ENCODE measurements at places on chromosomes 13 and 19.

DNA sequence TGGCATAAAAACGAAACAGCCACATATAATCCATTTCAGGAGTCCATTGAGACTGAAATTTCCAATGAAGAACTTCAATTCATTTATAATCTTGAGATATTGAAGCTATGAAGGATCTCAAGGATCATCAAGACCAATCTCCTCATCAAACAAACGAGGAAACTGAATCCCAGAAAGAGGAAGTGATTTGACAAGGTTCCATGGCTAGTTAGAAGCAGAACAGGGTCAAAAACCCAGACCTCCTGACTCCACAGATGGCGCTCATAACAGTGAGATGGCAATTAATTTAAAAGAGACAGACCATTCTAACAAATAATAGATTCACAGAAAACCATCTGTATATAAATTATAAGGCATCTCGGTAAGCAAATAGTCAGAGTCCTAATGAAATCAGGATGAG is 229.7 kb downstream of the KCTD12 start:
- no peak for DNase-seq

- peak; percentile 64 for DNase-seq
Measured at GRCh38 chr13:40589285-40590109, 76.9 kb downstream of the FOXO1 start.

DNA sequence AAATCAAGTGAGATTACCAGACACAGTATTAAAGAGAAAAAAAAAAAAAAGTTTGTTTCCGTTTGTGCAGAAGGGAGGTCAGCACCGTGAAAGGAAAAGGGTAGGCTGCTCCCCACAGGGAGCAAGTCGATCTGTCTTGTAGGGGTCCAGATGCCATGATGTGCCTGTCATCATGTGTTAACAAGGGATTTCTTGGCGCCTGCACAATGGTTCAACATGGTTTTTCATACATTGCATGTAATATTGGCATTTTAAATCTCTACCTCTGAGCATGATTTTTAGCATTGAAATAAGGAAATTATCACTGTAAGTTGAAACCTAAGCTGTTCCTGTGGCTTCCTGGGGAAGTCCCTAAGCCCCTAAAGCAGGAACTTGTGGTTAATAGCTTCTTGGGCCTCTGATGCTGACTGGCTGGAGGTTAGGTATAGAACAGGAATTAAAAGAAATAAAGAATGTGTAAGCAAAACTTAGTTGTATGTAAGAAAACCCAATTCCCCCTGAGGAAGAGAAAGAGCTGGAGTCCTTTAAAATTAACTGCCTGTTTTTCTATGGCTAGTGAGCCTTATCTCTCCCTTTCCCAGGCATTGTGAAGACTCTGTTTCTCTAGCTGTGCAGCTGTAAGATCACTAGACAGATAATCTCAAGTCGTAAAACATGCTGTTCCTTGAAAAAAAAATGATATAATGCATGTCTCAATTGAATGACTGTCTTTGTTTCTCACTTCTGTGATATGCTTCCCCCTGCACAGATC is 7.4 kb upstream of the FCGBP start:
- peak; percentile 29 for DNase-seq

- no peak for DNase-seq
Measured at GRCh38 chr19:2808129-2808941, 11.3 kb upstream of the ZNF554 start.

GRCh38 chr19:17209126-17210036 is 5.8 kb upstream of the USE1 start:
- DNase-seq: peak; percentile 35

DNA sequence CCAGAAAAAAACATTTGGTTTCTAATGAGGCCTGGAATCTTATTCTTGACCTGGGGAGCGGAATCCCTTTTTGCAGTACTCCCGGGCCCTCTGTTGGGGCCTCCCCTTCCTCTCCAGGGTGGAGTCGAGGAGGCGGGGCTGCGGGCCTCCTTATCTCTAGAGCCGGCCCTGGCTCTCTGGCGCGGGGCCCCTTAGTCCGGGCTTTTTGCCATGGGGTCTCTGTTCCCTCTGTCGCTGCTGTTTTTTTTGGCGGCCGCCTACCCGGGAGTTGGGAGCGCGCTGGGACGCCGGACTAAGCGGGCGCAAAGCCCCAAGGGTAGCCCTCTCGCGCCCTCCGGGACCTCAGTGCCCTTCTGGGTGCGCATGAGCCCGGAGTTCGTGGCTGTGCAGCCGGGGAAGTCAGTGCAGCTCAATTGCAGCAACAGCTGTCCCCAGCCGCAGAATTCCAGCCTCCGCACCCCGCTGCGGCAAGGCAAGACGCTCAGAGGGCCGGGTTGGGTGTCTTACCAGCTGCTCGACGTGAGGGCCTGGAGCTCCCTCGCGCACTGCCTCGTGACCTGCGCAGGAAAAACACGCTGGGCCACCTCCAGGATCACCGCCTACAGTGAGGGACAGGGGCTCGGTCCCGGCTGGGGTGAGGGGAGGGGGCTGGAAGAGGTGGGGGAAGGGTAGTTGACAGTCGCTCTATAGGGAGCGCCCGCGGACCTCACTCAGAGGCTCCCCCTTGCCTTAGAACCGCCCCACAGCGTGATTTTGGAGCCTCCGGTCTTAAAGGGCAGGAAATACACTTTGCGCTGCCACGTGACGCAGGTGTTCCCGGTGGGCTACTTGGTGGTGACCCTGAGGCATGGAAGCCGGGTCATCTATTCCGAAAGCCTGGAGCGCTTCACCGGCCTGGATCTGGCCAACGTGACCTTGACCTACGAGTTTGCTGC is at the start of gene ICAM4:
Gene ICAM4, plus strand, starts transcription at position 153 of the 935 bp plus-strand sequence. Its CDS starts 58 bp downstream, at position 211.
- no peak for DNase-seq

DNA sequence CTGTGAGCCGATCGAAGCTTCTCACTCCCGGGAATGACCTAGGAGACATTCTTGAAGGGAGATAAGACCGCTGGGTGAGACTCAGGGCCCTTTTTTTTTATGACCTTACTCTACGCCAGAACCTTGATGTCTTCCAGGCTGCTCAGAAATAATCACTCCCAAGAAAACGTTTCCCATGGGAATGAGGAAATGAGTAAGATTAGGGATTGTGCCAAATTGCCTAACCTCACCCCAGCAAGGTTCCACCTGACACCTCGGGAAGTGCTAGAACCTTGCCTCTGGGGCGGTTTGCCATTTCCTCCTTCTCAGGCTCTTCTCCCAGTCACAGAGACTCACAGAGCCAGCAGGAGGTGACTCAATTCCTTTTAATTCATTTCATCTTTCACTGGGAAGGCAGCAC is 2.3 kb downstream of the SLC46A3 start:
- DNase-seq: peak; percentile 67

DNA sequence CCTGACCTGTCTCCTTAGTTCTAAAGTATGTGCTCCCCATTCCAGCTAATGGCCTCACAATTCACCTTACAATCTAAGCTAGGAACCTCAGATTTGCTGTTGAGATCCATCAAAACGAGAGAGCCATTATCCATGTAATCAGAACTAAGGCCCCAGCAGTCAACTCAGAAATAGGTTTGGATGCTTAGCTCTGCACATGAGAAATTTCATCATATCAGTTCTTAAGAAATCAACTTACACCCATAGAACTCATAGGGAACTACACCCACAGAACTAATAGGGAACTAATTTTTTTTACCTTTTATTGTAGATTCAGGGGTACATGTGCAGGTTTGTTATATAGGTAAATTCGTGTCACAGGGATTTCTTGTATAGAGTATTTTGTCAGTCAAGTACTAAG is 28.7 kb downstream of the CYSLTR2 start:
- no peak for DNase-seq

- DNase-seq: no peak
Measured at GRCh38 chr19:37986048-37986750, 79.2 kb downstream of the SIPA1L3 start.

- peak; percentile 36 for DNase-seq
Measured at GRCh38 chr19:49019242-49019932, 2.5 kb upstream of the LHB start.

- no peak for DNase-seq
Measured at GRCh38 chr19:57800696-57801095, 14.0 kb downstream of the ZNF552 start.

- peak; percentile 59 for DNase-seq
Measured at GRCh38 chr13:23901365-23901764, 4.1 kb upstream of the C1QTNF9B start.

DNA sequence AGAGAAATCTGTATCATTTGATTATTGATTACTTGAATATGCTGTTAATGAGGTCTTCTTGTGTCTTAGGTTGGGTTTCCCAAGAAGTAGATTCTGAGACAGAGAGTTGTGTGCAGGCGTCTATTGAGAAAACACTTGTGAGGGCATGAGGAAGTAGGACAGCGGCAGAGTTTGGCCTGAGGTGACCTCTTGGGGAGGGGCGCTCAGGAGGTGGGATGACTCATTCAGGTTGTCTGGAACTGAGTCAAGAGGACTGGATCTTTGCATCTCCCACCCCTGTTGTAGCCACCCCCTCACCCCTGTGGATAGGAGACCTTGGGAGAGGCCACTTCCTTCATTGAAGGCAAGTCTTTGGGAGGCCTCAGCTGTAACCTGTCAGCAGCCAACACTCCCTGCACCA is 35.2 kb upstream of the WDFY2 start:
- DNase-seq: no peak

- DNase-seq: no peak
Measured at GRCh38 chr19:10855879-10856522, 7.8 kb downstream of the C19orf38 start.

DNA sequence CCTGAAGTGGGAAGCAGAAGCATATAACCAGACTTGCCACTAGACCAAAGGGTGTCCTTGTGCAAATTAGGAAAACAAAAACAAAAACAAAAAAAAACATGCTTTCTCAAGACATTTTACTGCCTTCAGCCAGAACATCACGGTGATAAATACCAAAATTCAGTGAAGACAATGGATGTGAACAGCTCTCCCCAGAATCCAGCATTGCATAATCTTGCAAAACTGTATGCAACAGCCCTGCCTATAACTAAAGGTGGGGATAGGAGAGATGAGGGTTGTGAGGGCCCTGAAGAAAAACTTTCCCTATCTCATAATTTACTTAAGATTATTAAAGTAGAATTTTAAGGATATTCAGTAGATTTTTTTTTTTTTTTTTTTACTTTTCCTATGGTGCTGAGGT is 24.9 kb upstream of the NDFIP2 start:
- DNase-seq: no peak

GRCh38 chr13:48709213-48709612 is 55.5 kb downstream of the CYSLTR2 start:
- no peak for DNase-seq

GRCh38 chr19:38252385-38252784 is 3.8 kb downstream of the PPP1R14A start:
- no peak for DNase-seq

- DNase-seq: no peak
Measured at GRCh38 chr19:13764821-13765394, 586 bp downstream of the MRI1 start.

- DNase-seq: no peak
Measured at GRCh38 chr19:12655546-12655945, 11.0 kb downstream of the MAN2B1 start.

DNA sequence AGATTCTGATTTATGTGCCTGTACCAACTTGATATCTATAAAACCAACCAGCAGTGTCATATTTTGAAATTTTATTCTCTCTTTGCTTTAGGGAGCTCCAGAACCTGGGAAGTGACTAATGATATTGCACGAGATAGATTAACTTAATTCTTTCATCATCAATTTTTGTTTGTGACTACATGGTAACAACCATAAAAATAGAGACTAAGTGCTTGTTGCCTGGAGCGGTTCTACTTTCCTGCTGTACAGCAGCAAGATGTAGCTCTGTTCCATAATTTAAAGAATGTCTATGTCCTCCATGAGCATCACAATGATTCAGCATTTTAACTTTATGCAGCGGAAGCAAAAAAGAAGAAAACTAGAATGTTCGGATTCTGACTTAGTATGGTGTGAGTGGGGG is 275.6 kb downstream of the KLF5 start:
- DNase-seq: peak; percentile 11

DNA sequence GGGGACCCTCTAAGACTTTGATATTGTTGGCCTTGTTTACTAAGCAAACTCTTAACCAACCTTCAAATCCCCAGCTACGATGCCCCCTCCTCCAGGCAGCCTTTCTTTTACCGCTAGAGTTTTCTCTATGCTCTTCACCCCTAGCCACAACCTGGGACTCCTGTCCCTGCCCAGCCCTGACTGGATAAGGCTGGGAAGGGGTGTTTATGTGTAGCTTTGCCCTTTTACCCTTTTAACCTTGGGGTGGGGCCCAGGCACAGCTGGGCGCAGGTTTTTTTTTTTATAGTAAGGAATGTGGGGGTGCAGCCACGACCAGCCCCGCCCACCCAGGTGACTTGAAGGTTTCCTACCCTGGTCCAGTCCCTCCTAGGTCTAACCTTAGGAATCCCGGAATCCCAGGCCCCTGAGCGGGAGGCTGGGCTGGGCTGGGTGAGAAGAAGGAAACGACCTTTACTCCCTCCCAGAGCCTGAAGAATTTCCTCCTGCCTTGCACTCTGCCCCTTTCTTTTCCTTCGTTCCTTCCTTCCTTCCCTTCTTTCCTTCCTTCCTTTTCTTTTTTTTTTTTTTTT is 12.2 kb downstream of the TJP3 start:
- no peak for DNase-seq

GRCh38 chr19:41910240-41910991 is 17.8 kb downstream of the ERFL start:
- no peak for DNase-seq

DNA sequence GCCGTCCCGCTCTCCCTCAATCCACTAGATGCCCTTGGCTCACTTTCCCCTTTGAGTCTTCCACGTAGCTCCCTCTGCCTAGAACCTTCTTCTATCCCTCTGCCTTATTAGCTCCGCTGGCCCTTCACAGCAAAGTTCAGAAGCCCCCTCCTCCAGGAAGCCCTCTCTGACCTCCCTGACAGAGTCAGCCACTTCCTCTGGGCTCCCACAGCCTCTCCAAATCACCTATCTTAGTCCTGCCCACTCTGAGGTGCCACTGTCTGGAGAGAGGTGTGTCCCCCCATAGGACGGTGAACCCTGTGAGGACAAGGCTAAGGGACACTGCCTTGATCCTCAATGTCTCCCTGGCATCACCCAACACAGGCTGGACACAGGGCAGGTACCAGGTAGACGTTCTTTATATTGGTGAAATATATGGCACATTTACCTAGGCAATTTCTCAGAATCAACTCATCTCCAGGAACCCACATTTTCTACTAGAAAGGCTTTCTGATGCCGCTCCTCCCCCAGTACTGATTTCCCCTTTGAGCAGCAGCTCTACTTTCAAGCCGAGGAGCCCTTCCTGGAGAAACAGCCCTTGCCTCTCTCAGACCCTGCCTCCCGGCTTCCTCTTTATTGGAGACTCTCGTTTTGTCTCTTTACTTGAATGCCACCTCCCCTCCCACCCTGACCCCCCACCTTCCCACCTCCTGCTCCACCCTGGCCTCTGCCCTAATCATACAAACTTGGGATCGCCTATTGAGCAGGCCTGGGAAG is 3.4 kb upstream of the TGFB1 start:
- DNase-seq: no peak

DNA sequence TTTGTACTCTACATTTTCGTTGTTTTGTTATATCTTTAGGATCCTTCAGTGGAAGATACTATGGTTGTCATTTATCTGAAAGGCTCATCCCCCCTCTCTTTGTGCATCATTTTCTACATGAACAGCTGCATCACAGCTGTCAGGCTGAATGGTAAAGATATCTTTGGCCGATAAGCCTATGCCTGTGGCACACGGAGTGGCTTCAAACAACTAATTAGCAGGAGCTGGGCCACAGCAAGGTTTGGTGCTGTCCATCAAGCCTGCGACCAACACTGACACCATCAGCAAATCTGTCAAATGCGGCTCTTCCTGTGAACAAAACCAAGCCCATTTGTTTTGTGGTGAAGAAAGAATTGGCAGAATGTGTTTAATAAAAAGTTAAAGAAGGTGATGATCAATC is 334.4 kb downstream of the PCDH9 start:
- no peak for DNase-seq

GRCh38 chr13:76733671-76734070 is 152.5 kb downstream of the KCTD12 start:
- peak; percentile 70 for DNase-seq

Data from fibroblast of skin of abdomen (primary cell).